ENCODE measurements at places on chromosomes 4 and X.

- no peak for DNase-seq
Measured at GRCh38 chrX:148372925-148373324, 127.5 kb upstream of the AFF2 start.

DNA sequence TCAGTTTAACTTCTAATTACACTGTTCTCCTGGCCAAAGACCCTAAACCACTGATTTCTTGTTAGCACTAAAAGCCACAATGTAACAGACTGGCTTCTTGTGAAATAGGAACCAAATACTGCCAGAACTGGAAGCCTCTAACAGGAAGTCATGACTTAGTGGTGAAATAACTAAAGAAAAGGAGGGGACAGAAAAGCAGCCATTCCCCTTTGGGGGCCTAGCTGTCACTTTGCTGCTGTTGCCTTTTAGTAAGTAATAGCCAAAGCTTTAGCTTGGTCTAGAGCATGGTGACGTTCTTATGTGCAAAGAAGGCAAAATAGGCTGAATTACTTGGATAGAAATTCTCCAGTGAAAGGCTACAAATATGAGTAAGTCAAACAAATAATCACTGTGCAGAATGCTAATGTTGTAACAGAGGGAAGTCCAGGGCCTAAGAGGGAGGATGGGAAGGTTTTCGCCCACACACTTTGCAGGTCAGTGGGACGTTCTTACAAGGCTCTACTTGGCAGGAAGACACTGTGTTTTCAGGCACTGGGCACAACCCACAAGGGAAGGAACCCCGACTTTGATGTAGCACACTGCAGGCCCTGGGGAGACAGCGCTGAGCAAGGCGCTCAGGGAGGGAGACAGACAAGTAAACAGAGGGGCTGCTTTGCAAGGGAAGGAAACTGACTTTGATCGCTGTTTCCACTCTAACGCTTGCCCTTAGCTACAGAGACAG is 16.7 kb downstream of the GAB3 start:
- no peak for DNase-seq

DNA sequence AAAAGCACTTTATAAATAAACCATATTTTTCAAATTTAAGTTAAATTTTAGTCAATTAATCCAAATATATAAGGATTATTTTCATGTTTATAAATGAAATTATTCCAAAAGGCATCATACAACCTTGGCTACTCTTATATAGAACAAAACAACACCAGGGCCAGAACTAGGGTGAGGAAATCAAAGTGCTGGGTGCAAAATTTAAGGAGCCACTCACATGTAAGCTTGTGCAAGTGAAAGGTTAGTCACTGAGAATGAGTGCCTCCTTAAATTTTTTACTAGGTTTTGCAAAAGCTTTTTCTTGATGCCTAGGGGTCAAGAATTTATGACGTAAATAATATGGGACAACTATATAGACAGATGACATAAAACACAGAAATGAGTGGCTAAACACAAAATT is 83.4 kb upstream of the COX18 start:
- DNase-seq, result no peak

DNA sequence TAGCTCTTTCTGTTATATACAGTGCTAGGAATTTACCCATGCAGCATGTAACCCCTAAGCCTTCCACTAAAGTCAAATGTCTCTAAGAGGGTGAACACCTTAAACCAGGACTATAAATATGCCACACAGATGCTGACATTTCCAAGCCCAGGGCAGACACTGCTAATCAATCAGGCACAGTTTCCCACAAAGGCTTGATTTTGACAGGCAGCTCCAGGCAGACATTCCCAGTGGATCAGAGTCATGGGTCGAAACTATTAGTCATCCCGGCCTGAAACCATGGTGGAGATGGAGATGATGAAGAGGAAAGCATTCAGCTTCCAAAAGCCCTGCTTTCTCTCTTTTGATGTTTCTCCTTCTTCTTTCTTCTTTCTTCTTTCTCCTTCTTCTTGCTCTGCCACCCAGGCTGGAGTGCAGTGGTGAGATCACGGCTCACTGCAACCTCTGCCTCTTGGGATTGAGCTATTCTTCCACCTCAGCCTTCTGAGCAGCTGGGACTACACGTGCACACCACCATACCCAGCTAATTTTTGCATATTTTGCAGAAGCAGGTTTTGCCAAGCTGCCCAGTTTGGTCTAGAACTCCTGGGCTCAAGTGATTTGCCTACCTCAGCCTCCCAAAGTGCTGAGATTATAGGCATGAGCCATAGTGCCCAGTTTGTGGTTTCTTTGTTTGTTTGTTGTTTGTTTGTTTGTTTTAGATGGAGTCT is 21.0 kb upstream of the SORCS2 start:
- no peak for DNase-seq

DNA sequence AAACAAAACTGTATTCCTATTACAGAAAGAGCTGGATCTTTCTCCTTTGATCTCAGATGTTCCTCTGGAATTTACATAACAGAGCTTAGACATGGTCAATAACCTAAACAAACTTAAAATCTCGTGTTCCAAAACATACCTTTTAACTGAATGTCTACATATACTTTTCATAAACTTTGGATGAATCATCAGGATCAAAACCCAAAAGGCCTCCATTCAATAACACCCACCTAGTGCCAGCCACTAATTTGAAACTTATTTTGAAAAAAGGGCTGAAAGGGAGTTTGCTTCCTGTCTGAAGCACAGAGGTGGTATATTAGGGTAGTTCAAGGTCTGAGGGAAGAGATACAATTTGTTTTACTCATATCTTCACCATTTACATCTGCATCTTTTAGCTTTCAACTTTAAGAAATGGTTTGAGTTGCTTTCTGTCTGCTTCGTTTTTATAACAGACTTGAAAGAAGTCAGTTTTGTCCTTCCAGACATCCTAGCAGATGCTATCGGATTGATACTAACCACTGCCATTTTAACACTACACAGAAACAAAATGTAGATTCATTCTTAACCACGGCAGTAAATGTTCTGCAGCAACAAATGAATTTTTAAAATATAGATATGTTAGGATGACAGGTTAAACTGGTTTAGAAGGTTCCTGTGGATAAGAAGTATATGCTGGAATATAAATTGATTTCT is 242.8 kb upstream of the DKK2 start:
- no peak for DNase-seq

DNA sequence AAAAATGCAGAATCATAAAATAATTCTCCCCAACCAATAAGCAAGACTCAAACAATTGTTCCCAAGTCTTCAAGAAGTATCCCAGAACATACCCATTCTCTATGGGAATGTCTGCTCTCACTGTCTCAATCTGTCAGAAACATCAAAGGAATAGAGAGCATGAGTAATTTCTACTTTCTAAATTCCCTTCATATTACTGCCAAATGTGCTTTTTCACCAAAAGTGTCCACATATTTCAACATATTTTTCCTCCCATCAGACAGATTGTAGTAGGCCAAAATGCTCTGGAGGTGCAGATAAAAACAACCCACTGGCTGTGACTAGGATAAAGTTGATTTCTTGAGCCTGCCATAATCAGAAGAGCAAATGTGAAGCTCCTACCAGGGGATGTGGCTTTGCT is 692.0 kb upstream of the FAM241A start:
- no peak for DNase-seq

Measured in urothelium cell line (cell line).